ENCODE measurements at places on chromosomes 2 and 18.

- peak; percentile 90 for DNase-seq
These were observed 13.2 kb downstream of the NABP1 start for GRCh38 chr2:191691016-191691735.

DNA sequence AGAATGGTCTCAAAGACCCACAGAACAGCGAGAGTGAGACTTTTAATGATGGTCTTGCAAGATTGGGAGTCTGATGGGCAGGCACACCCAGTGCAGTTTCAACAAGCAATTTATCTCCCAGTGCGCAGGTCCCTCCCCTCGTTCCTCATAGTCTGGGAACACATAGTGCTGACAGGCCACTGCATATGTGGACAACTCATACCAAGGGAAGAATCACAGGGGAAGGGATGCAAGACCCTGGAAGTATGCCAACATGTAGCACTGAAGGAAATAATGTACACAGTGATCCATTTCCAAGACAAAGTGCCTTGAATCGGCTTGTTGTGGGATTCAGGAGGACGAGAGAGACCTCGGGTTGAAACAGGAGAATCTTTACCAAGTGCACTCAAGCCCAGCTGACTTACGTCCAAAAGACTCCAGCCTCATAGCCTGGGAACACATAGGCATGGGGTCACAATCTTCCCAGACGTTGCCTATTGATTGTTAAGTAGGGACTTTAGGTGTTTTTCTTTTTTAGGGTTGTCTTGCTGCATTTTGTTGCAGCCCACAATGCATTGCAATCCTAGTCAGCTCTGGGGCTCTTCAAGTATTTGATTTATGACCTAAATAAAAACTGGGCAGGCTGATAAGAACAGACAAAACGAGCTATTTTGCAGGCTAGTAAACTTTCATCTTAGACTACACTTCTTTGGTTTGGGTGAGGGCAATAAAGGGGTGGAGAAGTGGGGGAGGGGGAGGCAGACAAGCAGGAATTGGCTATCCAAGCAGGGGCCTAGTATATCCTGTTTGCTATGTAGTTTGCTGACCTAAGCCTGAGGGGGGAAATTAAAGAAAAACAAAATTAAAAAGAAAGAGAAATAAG is 24.7 kb upstream of the SERPINB5 start:
- peak; percentile 80 for DNase-seq

DNA sequence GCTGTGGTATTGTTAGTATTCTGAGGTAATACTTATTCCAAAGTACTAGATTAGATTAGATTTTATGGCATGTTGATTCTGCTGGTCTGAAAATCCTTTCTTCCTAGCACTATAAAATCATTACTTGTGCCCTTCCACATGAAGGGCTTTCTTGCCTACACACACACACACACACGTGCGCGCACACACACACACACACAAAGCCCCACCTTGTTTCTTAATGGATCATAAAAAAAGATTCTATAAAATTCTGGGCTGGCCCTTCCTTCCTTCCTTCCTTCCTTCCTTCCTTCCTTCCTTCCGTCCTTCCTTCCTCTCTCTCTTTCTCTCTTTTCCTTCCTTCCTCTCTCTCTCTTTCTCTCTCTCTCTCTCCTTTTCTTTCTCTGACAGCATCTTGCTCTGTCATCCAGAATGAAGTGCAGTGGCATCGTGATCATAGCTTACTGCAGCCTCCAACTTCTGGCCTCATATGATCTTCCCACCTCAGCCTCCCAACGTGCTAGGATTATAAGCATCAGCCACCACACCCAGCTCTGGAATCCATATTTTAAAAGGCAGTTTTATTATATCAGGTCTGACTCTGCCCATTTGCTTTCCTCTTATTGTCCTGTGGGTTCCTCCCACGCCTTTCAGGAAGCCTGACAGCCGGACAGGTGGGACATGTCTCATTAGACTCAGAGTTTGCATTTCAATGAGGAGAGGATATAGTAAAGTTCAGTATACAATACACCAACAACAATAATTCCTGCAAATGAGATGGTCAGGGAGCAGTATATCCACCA is 321.1 kb downstream of the PIK3C3 start:
- no peak for DNase-seq

DNA sequence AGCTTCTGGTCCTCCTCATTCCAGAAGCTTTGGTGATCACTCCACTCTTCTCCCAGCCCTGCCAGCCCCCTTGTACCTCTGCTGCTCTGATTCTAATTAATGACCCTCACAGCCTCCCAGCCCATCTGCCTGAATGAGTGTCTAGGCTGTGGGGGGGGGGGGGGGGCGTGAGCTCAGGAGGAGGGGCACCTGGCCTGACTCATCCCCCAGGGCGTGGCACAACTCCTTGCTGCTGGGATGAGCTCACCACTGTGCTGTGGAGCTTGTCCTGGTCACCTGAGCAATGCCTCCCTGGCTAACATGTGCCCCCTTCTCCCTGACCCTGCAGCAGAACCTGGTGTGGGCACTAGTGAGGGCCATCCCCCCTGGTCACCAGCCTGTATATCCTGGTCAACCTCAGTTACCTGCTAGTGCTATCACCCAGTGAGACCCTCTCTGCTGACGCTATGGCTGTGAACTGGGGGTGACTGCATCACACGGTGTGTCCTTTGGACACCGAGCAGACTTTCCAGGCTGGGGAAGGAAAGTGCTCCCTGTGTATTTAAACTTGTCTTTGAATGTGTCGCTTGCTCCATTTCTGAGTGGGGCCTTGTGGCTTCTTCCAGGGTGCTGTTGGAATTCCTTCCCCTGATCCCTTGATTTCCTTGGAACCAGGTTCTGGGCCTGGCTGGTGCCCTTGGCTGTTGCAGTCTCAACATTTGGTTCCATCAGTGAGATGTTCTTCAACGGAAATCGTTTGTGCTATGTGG is 41.5 kb upstream of the PUM2 start:
- DNase-seq = no peak

DNA sequence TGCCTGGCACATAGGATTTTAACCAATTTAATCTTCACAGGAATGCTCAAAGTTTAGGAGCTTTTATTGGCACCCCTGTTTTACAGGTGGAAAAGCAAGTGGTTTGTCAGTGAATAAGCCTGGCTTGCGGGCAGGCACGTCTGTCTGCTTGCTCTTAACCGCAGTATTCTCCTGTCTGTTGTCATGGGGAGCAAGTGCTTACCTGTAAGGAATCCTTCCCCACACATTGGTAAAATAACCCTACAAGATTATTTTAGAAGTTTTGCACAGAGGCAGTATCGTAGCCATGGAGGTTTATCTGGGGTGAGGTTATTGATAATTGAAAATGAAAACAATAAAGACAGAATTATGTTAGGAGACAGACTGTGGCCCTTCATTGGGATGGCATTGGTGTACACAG is 174.9 kb downstream of the AGAP1 start:
- no peak for DNase-seq

DNA sequence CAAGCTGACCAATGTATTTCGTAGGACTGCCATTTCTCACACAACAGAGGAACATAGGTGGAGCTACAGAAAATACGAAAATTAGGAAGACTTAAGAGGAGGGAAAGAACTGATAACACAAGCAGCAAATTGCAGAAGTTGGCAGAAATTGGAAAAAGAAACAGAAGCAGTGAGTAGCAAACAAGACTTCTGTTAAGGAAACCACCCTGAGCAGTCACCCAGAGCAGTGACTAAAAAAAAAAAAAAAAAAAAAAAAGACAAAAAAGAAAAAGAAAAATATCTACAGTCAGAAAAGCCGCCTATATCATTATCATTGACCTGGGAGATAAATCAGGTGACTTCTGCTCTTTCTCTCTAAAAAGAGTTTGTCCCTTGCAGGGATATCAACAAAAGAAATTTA is 21.4 kb downstream of the STK17B start:
- no peak for DNase-seq

DNA sequence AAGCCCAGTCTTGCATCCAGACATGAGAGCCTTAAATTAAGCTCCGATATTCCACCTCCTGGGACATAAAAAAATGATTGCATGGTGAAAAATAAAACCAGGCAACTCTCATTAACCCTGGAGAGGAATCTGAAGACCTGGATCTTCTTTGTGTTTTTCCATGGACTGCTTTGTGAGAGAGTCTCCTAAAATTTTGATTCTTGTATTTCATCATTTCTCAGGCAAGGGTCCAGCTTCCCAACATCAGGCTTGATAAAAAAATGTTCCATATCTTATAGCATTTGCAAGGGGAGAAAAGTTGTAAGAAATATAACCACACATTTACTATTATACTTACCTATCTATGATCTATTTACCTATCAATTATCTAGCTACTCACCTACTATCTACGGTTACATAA is 327.5 kb upstream of the SPHKAP start:
- no peak for DNase-seq

- DNase-seq = peak; percentile 69
These were observed 34.9 kb downstream of the SCN1A start for GRCh38 chr2:166092889-166093288.

GRCh38 chr2:236568068-236568921 is 1.3 kb upstream of the ACKR3 start:
- DNase-seq = peak; percentile 5

GRCh38 chr2:223101340-223102039 is 49.5 kb downstream of the KCNE4 start:
- DNase-seq = peak; percentile 68

- DNase-seq = no peak
These were observed 39.0 kb upstream of the ZBTB14 start for GRCh38 chr18:5334456-5335075.

- DNase-seq = no peak
These were observed 139.6 kb upstream of the TRIB2 start for GRCh38 chr2:12577091-12577490.

GRCh38 chr2:127681288-127681804 is 6.0 kb upstream of the LIMS2 start:
- peak; percentile 45 for DNase-seq

- DNase-seq = no peak
These were observed 326.6 kb upstream of the COL3A1 start for GRCh38 chr2:188647430-188648070.

DNA sequence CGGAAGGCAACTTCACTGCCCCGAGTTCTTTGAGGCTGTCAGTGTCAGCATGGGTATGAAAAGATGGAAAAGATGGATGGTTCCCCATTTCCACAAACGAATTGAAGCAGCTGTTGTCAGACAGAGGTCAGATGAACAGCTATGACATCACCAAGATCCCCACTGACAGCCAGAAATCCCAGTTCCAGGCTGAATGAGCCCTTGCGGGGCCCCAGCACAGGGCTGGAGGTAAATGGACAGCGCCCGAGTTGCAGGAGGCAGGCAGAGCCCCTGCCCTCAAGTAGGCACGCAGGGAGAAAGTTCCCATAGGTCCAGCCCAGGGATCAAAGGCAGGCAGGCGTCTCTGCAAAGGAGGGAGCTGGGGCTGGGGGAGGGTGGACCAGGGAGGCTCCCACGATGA is 169.5 kb upstream of the AGAP1 start:
- DNase-seq = no peak

GRCh38 chr2:184689638-184690037 is 91.3 kb downstream of the ZNF804A start:
- DNase-seq = no peak

GRCh38 chr2:134142341-134142738 is 111.5 kb upstream of the MGAT5 start:
- DNase-seq = no peak

GRCh38 chr2:212359425-212360067 is 179.1 kb downstream of the ERBB4 start:
- no peak for DNase-seq

GRCh38 chr2:144541396-144541795 is 21.5 kb upstream of the ZEB2 start:
- DNase-seq = peak; percentile 28

DNA sequence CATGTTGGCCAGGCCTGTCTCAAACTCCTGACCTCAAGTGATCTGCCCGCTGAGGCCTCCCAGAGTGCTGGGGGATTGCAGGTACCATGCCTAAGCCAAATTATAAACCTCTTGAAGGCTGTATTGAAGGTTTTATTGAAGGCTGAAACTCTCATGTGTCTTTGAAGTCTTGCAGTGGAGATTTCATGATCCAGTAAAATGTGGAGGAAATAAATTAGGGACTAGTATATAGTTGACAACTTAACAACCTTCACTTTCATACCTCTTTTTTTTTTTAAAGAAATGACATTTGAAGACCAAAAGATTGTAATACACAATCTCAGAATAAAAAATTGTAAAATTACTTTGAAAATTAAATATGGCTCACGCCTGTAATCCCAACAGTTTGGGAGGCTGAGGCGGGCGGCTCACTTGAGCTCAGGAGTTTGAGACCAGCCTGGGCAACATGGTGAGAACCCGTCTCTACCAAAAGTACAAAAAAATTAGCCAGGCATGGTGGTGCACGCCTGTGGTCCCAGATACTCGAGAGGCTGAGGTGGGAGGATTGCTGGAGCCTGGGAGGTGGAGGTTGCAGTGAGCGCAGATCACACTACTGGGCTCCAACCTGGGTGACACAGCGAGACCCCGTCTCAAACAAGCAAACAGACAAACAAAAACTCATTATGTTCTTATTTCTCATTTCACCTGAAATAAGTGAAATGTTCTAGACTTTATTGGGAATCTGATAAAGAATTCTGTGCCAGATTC is 8.0 kb downstream of the EML4 start:
- no peak for DNase-seq

DNA sequence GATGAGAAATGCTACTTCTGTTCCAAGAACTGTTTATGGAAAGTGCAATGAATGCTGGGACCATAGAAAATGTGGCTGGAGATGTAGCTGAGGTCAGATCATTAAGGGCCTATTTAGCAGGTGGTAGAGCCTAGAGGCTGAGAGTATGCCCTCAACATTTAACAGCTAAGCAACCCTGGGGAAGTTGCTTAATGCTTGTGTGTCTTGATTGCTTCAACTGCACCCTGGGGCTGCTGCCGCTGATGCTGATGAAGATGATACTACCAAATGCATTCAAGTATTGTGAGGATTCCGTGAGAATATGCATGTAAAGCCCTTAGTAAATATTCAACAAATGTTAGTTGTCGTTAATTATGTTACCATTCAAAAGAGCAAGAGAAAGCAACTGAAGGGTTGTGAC is 273.2 kb downstream of the BCL11A start:
- no peak for DNase-seq

DNA sequence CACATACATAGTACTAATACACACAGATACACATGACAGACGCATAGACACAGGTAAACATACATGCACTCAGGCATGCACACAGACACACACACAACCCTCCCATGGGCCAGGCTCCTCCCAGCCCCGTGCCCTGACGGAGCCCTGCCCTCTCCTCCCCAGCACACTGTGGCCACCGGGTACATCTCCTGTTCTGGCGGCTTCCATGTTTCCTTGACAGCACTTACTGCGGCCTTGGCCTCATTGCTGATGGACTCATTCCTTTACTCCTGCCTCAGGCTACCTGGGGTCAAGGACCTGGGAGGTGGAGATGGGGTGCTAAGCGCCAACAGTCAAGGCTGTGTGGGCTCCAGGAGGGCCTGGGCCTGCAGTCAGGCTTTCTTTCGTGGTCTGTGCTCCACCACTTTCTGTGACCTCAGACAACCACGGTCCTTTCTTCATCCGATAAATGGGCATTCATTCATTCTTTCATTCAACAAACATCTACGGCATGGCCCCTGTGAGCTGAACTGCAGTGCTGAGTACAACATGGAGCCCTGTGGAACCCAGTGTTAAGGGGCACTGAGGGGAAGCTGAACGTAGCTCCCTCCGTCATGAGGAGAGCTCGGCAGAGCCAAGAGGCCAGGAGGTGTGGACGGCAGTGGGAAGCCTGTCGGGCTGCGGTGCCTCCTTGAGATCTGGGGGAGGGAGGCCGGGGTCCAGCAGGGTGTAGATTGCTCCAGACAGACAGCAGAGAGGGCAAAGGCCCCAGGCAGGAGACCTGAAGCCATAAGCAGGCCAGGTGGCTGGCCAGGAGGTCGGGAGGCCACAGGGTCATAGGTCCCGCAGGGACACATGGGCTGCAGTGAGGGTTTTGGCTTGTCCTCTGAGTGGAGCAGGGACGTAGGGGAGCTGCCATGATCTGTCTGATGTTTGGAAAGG is 190.4 kb upstream of the HDAC4 start:
- DNase-seq = no peak

GRCh38 chr2:71333619-71334018 is 2.0 kb downstream of the ZNF638 start:
- DNase-seq = no peak
